ENCODE measurements at places on chromosomes 16 and 17.

GRCh38 chr16:81462683-81463082, 18.1 kb downstream of the CMIP start:
- DNase-seq = no peak

DNA sequence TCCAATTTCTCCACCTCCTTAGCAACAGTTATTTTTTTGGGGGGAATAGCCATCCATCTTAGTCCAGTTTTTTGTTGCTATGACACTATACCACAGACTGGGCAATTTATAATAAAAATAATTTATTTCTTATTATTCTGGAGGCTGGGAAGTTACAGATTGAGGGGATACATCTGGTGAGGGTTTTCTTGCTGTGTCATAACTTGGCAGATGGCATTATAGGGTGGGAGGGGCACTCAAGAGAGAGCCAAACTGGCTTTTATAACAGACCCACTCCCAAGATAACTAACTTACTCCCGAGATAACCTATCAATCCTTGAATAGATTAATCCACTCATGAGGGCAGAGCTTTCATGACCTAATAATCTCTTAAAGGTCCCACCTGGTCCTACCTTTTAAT, 84.2 kb downstream of the ABCA8 start:
- DNase-seq = no peak

GRCh38 chr17:76585649-76586593, at the start of gene ST6GALNAC2:
Gene ST6GALNAC2 (minus strand): TSS chr17:76585860. CDS start chr17:76585808, 52 bp downstream.
- peak; percentile 81 for DNase-seq

GRCh38 chr17:41402161-41402560, 4.8 kb upstream of the KRT31 start:
- no peak for DNase-seq

GRCh38 chr16:74232806-74233465, 63.7 kb upstream of the PSMD7 start:
- DNase-seq = no peak

GRCh38 chr17:17414341-17414805, 62.4 kb upstream of the MED9 start:
- DNase-seq = no peak

DNA sequence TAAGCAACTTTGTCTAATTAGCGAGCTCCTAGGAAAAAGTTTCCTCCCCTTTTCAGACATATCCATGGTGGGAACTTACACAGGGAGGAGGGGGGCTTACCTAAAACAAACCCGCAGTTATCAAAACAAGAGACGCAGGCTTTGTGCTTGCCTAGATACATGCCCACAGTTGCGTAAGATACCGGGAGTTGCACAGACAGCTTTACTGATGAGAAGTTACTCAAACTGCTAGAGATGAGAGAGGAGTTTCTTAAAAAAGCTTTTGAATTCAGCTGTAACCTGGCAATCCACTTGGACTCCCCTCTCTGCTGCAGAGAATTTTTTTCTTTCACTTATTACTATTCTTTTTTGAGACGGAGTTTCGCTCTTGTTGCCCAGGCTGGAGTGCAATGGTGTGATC, 6.8 kb upstream of the ZP2 start:
- DNase-seq = no peak

DNA sequence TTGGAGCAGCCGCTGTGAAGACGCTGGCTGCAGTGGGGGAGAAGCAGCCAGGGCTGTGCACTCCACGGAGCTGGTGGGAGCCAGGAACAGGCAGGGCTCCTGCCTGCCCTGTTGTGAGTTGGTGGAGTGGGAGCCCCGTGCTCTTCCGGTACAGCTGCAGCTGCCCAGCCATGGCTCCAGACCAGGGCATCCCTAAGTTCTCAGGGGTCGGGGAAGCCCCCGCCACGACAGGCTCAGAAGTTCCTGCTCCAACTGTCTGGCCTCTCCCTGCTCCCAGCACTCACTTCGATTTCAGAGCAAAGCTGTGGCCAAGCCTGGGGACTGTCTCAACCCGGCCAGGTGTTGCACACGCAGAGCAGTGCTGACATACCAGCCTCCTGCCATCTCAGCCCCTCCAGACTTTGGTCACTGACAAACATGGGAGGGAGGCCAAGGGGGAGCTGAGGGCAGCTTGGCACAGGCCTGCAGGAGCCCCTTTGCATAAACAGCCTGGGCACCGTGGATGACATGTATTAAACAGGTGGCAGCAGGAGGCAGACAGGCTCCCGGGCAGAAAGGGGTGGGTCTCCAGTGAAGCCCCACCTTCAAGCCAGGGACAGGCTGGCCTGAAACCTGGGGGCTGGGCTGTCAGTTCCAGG, 13.9 kb upstream of the KDM8 start:
- DNase-seq = no peak

GRCh38 chr16:14475370-14476139, 154.5 kb downstream of the PARN start:
- no peak for DNase-seq

GRCh38 chr17:9670596-9670995, 25.3 kb downstream of the USP43 start:
- no peak for DNase-seq

- DNase-seq = peak; percentile 85
These were observed 589 bp downstream of the XYLT2 start for GRCh38 chr17:50346313-50347116.

Measured in ecto neural progenitor cell (in vitro differentiated cells).